ENCODE measurements at places on chromosomes 11 and 22.
A peak's percentile ranks its signal among the peaks of the same experiment; 100 is the strongest.

GRCh38 chr11:115097796-115098408, 406.3 kb downstream of the CADM1 start:
- no peak for DNase-seq

- DNase-seq: no peak
Observed at GRCh38 chr11:112100462-112100861, 13.8 kb downstream of the SDHD start.

DNA sequence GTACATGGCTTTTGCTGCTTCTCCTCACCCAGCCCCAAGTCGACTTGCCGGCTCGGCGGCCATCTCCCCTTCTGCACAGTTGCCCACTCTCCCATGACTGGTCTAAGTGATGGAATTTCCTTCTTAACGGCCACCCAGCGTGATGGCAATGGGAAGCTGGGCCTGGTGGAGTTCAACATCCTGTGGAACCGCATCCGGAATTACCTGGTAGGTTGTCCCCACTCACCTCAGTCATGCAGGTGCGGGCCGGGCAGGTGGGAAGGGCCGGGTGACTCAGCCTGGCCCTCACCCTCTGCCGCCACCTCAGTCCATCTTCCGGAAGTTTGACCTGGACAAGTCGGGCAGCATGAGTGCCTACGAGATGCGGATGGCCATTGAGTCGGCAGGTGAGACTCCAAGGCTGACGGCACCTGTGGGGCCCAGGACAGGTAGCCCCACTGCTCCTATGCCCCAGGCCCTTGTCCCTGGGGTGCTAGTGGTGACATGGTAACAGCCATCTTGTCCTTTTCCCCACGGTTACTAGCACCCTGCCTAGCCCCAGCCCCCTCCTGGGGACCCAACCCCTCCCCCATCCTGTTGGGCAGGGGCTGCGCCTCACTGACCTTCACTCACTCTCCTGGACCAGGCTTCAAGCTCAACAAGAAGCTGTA, 28.1 kb downstream of the CAPN1 start:
- DNase-seq: no peak

- no peak for DNase-seq
Observed at GRCh38 chr11:132056689-132057088, 686.3 kb downstream of the NTM start.

- DNase-seq: no peak
Observed at GRCh38 chr22:21718499-21718898, 17.1 kb downstream of the YPEL1 start.

DNA sequence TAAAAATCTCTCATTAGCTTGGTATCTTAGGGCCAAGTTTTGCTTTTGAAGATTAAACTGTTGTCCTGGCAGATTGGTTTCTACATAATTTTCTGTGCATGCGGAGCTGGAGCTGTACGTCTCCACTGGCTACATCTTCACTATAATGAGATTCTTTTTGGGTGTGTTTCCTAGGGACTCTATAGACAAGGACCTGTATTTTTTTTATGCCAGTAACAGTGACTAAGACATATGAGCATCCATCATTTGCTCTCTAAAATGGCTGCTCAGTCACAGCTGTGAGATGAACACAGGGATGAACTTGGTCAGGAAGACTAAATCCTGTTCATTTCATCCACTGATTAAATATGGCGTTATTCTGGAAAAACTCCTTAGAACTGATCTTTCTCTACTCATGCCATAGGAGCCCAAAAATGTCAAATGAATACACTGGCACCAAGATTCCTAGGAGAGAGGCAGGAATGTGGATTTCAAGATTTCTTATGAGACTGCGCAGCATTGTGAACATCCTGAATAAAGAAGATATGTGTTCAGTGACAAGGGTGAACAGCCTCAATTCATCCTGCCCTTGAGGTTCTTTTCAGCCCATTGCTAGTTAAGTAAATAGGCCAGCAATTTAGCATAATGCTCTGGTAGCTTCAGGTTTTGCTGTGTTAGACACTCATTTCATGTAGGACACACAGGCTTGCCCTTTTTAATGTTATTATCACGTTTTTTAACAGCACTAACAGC, 168.2 kb downstream of the NCAM1 start:
- DNase-seq: no peak

- DNase-seq: no peak
Observed at GRCh38 chr11:763073-763463, 14.2 kb downstream of the GATD1 start.

GRCh38 chr11:78857688-78858087, 283.0 kb upstream of the NARS2 start:
- no peak for DNase-seq

DNA sequence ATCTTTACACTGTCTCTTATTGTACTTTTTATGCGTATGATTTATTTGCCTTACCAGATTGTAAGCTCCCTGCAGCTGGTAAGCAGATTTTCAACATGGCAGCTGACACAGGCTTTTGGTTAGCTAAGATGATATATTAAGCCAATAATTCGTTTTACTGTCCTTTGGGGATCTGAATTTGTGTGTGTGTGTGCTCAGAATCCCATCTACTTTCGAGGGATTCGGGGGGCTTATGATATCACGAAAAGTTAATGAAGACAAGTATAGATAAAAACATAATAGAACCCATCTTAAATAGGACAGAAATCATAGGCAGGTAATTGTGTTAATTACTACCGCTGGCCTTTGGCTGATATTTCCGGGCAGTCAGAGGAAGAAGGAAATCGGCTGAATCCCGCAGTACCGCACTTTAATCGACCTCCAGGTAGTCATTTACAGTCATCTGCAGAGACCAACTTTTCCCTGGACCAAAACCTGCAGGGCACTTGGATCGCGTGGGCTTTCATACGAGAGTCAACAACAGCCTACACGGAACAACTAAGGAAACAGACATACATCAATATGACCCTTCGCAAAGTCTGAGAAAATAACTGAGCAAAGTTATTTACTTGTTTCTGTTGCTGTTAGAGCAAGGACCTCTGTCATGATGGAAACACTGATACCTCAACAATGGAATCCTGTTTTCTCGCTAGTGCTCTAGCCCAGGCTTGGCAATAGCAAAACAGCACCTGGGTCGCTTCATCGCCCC, 802 bp downstream of the KBTBD3 start:
- peak; percentile 7 for DNase-seq

DNA sequence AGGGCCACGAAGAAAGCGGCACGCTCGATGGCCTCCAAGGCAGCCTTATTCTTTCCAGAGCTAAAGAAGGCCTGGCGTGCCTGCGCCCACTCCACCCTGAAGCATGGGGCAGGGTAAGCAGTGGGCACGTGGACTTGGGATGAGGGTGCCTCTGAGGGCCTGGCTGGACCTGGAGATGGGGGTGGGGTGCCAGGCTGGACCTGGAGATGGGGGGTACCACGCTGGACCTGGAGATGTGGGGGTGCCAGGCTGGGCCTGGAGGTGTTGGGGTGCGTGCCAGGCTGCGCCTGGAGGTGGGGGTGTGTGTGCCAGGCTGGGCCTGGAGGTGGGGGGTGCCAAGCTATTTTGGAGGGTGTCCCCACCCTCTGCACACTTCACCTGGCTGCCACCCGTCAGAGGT, 5.3 kb downstream of the CPT1B start:
- DNase-seq: no peak

DNA sequence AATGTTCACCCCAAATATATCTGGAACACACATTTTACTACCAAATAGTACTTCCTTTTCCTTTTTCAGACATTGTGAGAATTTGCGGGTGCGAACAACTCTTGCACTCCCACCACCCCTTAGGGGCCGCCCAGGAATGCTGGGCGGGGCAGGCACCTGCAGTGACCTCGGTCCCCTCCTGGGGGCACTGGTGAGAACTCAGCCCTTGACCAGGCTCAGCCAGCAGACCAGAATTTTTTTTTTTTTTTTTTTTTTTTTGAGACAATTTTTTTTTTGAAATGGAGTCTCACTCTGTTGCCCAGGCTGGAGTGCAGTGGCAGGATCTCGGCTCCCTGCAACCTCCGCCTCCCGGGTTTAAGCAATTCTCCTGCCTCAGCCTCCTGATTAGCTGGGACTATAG, 75.8 kb downstream of the ARHGAP8 start:
- DNase-seq: peak; percentile 77

DNA sequence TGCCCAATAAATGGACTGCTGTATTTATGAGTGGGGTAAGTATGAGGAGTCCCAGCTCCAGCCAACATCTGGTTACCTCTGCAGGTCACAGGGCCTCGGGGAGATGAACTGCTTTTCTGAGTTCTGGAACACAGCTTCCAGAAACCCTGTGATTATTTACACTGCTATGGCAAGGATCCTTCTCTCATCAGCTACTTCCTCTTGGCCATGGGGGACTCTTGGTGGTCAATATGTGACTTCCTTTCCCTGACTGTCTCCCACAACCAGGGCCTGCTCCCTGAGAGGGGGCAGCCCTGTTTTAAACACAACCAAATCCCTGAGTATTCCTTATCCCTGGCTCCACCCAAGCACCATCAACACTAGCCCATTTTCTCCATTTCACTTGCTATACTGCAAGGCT, 10.0 kb downstream of the RHOG start:
- no peak for DNase-seq

DNA sequence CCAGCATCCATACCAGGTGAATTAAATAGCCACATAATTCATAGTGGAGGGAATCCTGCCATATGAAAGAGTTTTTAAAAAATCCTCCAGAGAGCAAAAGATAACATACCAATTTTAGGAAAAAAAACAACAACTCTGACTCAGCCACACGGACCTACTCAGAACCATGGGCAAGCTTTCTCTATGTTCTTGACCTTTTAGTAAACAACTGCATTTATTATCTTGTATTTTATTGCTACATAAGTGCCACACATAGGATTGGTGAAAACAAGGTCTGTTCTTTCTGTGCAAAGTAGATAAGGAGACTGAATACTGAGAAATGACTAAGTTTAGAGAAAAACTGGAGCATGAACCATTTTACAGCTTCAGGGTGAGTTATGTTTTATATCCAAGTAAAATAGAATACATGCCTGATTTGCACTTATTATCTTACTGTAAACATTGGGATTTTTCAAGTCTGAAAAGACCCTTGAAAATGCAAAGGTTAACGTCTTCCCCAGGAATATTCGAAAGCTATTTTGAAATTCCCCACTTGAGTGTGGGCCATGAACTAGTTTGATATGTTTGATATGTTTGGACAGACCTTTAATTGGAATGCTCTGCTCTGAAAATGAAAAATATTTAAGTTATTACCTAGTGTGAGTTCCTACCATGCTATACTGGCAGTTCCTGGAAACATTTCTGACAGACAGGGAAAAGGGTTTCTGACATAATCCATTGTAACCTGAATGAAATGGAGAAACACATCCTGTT, 89.5 kb upstream of the DDI1 start:
- no peak for DNase-seq

DNA sequence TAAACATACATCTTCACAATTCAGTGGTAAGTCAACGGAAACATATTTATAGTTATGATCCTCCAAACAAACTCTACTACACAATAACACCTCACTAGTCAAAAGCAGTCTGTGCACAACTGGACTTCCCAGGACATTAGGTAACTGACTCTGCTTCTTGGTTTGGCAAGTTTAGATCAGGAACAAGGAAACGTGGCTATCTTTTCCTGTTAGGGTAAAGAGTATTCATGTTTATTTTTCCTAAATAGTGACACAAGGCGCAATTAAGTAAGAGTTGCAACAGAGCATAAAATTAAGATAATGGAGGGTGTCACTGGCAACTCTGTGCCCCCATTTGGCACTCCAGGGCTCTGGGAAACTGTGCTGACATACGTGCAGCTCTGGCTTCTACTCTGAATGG, 70.2 kb upstream of the TP53AIP1 start:
- DNase-seq: no peak

DNA sequence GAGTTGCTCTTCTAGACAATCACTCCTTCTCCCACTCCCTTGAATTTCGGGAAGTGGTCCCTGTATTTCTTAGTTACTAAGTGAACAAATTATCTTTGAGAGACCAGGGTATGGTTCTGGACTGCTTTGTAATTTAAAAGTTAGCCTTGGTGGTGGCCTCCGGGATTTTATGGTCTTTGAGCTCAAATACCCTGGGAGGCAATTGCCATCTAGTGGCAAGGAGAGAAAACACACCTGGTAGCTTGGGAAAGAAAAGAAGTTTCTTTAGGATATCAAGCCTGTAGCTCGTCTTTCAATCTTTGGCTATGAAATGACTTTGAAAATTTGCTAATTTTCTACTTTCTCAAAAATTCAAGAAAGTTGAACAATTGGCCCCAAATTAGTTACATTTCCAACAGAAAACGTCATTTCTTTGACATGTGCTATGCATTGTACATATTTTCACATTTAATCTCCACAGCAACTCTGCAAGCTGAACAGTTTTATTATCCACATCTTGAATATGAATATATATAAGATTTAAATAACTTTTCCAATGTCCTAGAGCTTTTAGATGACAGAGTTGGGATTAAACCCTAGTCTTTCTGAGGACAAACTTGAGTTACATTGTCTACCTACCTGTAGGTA, 39.1 kb downstream of the MMP27 start:
- DNase-seq: peak; percentile 62

DNA sequence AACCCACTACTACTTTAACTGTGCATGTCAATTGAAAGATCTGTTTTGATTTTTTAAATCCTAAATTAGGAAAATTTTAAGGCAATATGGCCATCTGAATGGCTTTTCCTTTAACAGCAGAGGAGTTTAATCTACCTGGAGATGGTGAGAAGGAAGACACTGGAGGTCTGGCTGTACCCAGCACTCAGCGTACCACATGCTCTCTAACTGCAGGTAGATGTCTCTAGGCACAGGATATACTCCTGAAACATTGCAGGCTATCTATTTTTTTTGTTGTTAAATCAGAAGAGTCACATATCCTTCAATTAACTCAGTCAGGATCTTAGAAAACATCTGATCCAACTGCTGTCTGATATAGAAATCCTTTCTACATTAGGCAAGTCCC, 17.3 kb upstream of the CASTOR1 start:
- DNase-seq: no peak

GRCh38 chr22:28074526-28074925, 155.5 kb upstream of the PITPNB start:
- no peak for DNase-seq

DNA sequence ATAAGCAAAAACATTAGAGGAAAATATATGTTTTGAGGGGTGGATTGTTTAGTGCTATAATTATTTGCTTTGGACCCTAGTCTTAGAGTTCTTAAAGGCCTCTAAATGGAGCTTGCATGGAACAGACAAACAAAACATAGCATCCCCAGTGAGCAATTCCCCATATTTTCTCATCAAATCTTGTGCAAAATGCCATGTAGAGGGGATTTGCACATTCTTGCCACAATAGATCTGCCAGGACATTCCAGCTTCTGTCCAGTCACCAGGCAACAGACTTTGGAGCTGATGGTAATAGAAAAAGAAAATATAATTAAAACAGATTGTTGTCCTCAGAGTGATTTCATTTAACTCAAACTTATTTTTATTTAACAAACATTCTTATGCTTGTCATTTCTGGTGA, 360.3 kb upstream of the PDGFD start:
- no peak for DNase-seq

DNA sequence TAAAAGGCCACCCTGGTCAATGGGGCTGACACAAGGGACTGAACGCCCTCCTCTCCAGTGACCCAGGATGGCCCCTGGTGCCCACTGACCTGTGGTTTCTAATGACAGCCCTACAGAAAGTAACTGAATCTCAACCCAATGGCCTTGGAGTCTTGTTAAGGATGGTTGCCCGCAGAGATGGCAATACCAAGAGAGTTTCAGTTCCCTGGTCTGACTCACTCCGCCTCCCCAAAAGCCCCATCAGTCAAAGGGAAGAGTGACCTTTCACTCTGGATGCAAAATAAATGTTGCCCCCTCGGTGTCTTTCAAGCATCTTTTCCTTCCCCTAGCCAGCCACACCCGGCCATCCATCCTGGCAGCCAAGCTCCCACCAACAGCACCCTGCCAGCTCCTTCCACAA, 57.7 kb upstream of the ISX start:
- no peak for DNase-seq

GRCh38 chr11:72897506-72897905, 83.3 kb downstream of the ATG16L2 start:
- DNase-seq: no peak

GRCh38 chr11:46238078-46238966, 39.1 kb upstream of the CREB3L1 start:
- DNase-seq: peak; percentile 63
